ENCODE measurements at places on chromosomes 1 and 21.

GRCh38 chr1:8167936-8168335 lies 141.8 kb upstream of the ERRFI1 start:
- DNase-seq, result no peak

- DNase-seq, result no peak
Measured at GRCh38 chr21:44427241-44428120, 27.8 kb upstream of the LRRC3 start.

- DNase-seq, result no peak
Measured at GRCh38 chr1:212077028-212077427, 41.5 kb downstream of the DTL start.

GRCh38 chr1:15328351-15329103 lies 81.2 kb upstream of the EFHD2 start:
- no peak for DNase-seq

GRCh38 chr1:95388031-95388430 lies 154.0 kb downstream of the RWDD3 start:
- no peak for DNase-seq

DNA sequence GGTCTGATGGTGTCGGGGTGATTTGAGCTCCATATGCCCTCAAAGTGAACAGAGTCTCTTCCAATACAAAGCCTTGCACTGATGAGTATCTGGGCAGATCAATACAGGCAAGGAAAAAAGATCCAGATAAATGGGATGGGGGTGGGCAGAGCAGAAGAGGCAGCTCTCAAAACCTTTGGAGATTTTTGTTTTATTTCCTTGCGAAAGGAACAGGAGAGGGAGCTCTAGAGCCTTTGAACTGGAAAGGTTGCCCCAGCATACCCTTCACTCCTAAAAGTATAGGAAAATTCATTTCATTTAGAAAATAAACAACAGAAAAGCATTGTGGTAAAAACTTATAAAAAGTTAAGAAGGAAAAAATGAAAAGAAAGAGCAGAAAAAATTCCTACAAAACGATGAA lies 31.4 kb upstream of the OLIG2 start:
- DNase-seq, result no peak

GRCh38 chr1:168085401-168085872 lies 51.3 kb downstream of the GPR161 start:
- no peak for DNase-seq

DNA sequence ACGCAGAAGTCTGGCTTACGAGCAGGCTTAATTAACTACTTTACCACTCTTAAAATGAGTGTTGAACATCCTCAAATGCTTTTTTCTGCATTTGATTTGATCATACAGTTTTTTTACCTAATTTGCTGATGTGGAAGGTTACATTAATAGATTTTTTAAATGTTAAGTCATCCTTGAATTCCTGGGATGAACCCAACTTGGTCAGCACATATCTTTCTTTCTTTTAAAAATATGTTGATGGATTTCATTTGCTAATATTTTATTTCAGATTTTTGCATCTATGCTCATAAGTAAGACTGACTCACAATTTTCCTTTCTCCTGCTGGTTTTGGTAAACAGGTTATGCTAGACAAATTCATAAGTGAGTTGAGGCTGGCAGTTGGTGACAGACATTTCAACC lies 82.9 kb downstream of the LHX4 start:
- DNase-seq, result no peak

GRCh38 chr1:47696404-47696736 lies 258.5 kb downstream of the FOXD2 start:
- no peak for DNase-seq

- no peak for DNase-seq
Measured at GRCh38 chr1:215830226-215830810, 263.2 kb downstream of the KCTD3 start.

DNA sequence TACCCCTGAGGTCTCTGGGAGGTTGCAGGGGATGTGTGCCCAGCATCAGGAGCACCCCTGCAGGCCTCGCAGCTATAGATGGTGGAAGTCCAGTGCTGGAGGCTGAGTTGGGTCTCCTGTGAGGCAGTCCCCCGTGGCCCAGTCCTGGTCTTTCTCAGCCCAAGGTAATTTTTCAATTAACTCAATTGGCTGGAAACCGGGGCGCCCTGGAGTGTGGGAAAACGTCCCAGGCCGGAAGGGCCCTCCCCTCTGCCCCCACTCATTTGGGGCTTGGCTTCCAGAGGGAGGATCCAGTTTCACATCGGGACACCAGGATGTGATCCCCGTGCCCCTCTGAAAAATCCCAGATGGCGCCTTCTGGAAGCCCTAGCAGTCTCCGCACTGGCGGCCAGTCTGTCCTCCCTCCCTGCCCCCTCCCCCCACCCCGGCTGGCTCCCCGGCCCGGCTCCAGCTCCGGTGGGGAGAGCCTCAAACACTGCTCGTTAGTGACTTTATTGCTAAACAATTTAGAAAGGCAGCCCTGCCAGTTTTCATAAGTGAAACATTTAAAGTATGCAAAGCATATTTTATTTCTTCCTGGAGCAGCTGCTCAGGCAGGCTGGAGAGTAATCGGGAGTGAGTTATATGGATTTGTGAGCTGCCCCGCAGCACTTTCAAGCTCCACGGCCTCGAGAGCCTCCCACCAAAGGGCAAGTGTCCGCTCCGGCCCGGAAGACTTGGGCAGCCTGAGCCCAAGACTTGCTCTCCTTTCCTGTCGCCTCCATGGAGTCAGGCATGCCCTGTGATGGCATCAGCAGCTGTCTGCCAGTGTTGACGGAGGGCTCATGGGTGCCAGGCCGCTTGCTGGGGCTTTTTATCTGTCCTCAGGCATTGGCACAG lies 208.2 kb upstream of the TMEM51 start:
- DNase-seq, result no peak

DNA sequence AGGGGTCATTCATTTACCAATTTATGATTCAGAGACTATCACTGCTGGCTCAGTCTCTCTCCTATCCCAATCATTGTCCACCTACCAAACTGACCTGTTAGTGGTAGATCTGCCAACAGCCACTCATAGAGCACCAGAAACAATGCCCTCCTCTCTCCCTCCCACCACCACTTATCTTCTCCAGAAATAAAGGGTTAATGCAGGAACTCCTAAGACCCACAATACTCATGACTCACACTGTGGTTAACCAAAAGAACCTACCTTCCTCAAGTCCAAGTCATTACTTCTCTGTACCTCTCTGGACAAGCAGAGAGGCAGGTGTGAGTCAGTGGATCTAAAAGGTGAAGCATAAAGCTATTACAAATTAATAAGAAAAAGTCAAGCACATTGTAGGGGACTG lies 40.9 kb upstream of the CAMK1G start:
- no peak for DNase-seq

GRCh38 chr1:158071138-158071537 lies 77.7 kb downstream of the KIRREL1 start:
- DNase-seq, result no peak

DNA sequence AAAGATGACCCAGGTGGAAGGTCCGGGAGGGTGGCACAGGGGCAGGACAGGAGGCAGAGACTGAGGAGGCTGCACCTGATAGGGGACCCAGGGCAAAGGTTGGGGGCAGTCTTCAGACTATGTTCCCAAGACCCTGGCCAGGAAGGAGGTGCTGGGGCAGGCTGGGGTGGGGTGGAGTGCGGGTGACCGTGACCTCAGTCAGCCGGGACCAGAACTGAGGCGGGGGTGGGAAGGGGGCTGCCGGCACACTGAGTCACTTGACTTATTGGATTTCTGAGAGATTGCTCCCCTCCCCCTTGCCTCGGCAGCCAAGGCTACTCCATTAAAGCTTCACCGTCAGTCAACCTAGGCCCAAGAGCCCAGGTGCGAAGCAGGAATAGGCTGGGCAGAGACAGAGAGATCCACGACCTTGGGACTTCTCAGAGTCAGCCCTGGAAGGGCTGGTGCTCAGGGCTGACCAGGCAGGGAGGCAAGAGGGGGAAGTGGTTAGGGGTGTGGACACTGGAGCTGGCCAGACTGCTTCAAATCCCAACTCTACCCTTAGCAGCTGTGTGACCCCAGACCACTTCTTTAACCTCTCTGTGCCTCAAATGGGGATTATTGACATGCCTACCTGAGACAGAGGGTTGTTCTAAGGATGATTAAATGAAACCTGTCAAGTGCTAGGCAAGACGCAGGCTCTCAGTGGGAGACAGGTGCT lies 47.9 kb upstream of the LAPTM5 start:
- DNase-seq, result no peak

GRCh38 chr1:208185801-208186231 lies 58.4 kb downstream of the PLXNA2 start:
- DNase-seq, result no peak

- DNase-seq, result no peak
Measured at GRCh38 chr1:161502641-161503393, 2.4 kb upstream of the FCGR2A start.

DNA sequence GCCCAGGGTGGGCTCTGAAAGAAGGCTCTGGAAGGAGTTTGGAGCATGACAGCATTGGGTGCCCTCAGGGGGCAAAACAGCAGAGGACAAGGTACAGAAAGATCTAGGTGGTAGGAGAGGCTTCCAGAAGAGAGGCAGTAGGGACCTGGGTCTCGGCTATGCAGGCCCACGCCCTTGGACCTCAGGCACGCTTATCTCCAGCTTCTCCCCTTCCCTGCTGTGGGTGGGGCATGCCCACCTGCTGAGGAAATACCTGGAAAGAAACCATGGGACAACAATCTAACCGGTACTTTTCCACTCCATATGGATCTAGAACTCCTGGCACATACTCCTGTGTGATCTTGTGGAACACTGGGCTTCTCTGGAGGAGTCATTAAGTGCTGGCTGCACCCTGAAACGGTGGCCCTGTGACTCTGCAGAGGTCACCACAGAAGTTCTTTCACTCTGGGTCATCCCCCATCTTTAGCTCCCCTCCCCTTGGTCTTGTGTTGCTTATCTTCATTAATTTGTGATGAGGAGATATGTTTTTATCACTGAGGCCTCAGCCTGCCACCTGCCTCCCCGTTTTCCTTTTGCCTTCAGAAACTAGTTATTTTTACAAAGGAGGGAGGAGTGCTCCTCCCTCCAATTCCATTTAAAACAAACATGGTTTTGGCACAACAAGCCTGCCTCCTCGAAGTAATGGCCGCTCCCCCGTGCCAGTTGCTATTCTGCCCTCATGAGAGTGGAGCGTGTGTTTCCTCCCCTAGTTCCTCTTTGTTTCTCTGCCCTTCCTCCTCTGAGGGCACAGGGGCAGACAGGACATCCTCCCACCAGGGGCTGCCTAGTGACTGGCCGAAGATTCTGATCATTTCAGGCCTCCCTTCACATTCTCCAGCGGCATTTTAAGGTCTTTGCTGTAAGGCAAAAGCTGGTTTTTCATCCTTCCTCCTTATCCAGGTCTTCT lies 78.0 kb upstream of the ATP5PO start:
- no peak for DNase-seq

DNA sequence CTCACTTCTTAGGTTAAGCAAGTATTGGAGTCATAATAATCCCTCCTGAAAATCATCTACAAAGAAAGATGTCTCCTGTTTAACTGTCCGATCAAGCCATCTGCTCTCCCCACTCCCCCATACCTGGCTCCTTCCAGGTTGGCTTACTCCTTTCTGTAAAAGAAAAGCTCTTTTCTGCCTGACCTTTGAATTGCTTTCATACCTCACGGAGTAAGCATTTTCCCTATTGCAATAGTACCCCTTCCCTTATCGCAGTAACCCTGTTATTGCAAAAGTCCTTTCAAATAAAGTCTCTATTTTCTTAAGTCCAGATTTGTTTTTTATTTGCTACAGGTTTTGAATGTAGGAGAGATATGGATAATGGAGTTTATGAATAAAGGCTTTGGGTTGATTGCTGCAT lies 150.4 kb downstream of the GRIK1 start:
- DNase-seq, result no peak

DNA sequence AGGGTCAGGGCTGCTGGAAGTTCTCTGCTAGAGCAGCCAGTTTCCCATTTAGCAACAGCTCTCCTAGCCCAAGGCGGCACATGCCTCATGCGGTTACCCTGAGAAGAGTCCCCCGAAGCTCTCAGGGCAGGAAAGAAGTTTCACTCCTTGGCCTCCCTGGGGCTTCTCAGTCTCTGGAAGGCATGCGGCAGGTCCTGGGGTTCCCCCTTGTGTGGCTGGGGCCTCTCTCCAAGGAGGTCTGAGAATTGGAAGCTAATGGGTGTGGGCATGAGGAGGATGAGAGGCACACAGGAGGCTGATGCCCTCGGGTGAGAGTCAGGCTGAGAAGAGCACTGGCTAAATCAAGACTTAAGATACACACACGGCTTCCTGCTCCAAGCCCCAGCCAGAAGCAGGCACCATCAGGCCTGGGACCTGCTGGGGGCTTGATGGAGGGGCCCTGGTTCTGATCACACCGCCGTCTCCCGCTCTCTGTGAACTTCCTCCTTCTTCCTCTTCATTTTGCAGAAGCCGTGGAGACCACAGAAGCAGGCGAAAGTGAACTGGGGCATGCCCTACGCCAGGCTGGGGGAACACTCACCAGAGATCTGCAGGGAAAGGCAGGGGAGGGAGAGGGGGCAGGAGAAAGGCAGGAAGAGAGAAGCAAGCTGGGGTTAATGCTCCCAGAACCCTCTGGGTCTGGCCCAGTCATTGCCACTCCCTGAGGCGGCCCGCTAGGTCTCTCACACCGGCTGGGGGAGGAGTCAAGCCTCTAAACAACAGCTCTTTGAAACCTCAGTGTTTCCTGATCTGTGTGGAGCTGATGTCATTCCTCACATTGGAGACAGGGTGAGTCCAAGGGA lies 15.1 kb downstream of the BLACAT1 start:
- peak; percentile 55 for DNase-seq

GRCh38 chr1:236129306-236129705 lies 13.0 kb upstream of the GPR137B start:
- DNase-seq, result no peak

- peak; percentile 36 for DNase-seq
Measured at GRCh38 chr1:58779801-58780382, 4.0 kb downstream of the JUN start.

- DNase-seq, result no peak
Measured at GRCh38 chr21:45220071-45220481, 67.6 kb downstream of the POFUT2 start.

GRCh38 chr1:161998811-161999210 lies 24.9 kb downstream of the OLFML2B start:
- DNase-seq, result no peak

- no peak for DNase-seq
Measured at GRCh38 chr1:209318181-209319056, 265.1 kb upstream of the CAMK1G start.

DNA sequence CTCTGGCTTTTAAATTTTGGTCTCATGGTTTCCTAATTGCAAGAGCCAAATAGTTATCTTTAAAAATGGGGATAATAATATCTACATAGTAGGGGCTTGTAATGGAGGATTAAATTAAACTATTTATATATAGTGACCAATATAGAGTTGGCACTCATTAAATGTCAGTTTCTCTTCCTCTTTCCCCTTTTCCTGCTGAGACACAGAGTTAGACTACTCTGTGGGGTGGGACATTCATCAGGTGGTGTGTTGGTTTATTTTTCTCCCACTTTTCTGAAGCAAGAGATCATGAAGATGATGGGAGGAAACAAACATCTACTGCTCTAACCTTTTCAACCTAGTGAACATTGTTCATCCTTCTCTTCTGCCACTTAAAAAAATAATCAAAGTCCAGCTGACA lies 17.3 kb upstream of the RAP1A start:
- DNase-seq, result no peak

GRCh38 chr1:155078469-155079209 lies at the start of gene EFNA3:
EFNA3 (plus strand) TSS chr1:155078837; CDS start chr1:155078942, 105 bp downstream.
- peak; percentile 42 for DNase-seq
